ENCODE measurements at places on chromosomes 5 and 9.

DNA sequence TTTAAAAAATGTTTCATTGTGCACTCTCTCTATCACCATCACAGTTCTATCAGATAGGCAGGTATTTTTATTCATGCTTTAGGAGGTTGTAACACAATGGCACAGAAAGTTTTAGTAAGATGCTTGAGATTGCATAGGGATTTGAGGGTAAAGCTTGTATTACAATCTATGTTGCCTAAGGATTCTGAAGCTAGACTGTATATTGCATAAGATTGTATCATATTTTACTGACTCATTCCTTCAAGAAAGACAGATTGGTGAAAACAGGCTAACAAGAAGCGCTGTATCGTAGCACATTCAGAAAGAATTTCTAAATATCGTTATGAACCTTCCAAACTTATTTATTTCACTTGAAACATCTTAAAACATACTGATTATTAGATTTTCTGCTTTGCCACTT lies 577.7 kb downstream of the EBF1 start:
- no peak for DNase-seq

- no peak for DNase-seq
These were observed 37.3 kb upstream of the POMT1 start for GRCh38 chr9:131465401-131465800.

DNA sequence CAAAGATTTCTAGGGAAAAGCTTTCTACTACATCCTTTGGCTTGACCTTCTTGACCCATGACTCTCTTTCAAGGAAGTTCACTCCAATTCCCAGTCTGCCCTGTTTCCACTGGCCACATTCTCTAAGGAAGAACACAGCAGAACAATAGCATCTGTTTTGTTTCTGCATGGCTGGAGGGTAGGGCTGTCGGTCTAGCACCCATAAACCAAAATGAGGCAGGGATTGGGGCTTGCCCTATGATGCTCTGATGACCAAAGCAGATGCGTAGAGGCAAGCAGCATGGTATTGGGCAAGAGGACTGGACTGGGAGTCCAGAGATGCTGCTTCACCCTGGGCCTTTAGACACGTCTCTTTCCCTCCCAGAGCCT lies 24.1 kb downstream of the GOLGA2 start:
- no peak for DNase-seq

DNA sequence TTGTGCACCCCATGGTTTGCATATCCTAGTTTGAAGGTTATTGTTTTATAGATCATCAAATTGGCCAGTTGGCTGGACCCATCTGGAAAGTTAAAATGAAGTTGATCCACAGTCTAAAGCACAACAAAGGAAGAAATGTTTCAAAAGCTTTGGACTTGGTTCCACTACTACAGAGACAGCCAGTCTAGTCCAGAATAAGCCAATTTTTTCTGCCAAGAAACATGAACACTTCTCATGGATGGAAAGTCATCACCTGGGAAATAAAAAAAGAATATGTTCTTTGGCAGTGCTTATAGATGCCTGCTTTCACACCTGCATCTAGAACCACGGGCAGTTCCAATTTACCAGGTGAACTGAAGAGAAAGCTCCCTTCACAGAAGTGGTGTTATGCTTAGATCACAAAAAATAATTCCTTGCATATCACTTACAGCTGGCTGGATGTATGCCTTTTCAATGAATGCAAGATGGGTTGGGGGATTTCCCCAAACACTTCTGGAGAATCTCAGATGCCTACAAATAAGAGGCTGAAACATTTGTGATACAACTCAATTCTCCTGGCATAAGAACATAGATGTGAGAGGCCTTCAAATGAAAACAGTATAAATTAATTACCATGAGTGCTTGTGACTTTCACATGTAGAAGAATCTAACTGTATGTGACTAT lies 26.9 kb downstream of the C9 start:
- no peak for DNase-seq

- DNase-seq, result no peak
These were observed 204.0 kb downstream of the DNAH5 start for GRCh38 chr5:13740471-13740870.
